ENCODE measurements at places on chromosomes 3 and 15. TPM values are rescaled to one million over a fixed set of nuclear protein-coding genes. Genes with fewer than 3 reads are reported as not detected.

Gene ZBBX
- 2.5 TPM for total RNA-seq

Gene C3orf20
- total RNA-seq = not detected

Gene RLBP1
- total RNA-seq = not detected

Gene RNF13
- total RNA-seq = 32.7 TPM

Gene MEGF11
- total RNA-seq = 1.5 TPM

Gene AGTR1
- total RNA-seq = 0.15 TPM

Gene POLG
- 46.4 TPM for total RNA-seq

Gene EHHADH
- 61.8 TPM for total RNA-seq

Gene CA12
- total RNA-seq = 2.1 TPM

Gene ROPN1
- not detected for total RNA-seq

Gene CDCP1
- 8.1 TPM for total RNA-seq

Gene TMEM207
- total RNA-seq = not detected

Gene FANCI
- 90.5 TPM for total RNA-seq

Gene SLC6A1
- total RNA-seq = 0.80 TPM
